Activated CD8-positive, alpha-beta memory T cell treated with anti-CD3 and anti-CD28 coated beads, Interleukin-2, amount 50 U/mL, for 4 hours (primary cell): ENCODE measurements at places on chromosomes 12 and 14.

DNA sequence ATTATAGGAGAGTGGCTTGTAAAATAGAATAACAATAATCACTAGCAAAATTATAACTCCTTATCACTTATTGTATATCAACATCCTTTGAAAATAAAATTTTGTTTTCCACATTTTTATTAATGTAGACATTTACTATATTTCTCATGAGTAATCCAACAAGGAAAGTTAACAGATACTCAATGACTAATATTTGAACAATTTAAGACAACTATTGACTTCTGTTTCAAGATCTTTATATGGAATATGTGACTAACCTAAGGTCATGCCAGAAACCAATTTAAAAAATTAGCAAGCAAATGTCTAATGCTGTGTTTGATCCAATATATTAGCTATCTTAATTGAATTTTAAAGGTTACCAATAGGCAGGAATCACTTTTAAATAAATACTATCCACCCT, 638.5 kb upstream of the FLRT2 start:
- no peak for DNase-seq

- no peak for DNase-seq
Observed at GRCh38 chr12:62963486-62964041, 28.6 kb upstream of the PPM1H start.

- no peak for DNase-seq
Observed at GRCh38 chr14:97266653-97267052, 469.5 kb downstream of the VRK1 start.

DNA sequence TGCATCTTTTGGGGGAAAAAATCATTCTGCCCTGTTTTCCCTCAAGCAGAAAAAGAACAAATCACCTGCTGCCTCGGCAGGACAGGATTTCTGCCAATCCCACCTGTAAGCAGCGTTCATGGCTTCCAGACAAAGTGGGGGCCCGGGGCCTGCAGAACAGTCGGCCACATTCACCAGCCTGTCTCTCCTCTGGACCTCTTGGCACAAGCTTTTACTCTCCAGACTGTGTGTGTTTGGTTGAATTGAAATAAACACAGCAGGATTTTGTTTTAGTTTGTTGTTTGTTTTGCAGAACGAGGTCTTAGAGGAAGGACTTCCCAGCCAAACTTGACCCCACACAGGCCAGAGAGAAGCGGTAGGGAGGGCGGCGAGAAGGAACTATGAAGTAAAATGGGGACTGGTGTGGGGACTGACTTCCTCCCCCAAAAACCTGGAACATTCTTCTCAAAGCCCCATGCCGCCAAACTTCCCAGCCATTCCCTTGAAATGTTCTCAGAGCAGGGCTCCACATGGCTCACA, 41.7 kb upstream of the FOS start:
- no peak for DNase-seq

GRCh38 chr14:93017898-93018297, 94.9 kb downstream of the CHGA start:
- DNase-seq: no peak

GRCh38 chr12:83199069-83199468, 512.4 kb downstream of the TMTC2 start:
- no peak for DNase-seq

- no peak for DNase-seq
Observed at GRCh38 chr14:104938436-104938835, 13.8 kb downstream of the PLD4 start.
